ENCODE measurements at places on chromosomes 3 and 15.

- DNase-seq = no peak
- H3K36me3 ChIP-seq = no peaks in the 10 kb centered on the region
- no peaks in the 10 kb centered on the region for H3K4me1 ChIP-seq
- H3K4me3 ChIP-seq = no peak overlapping the region
- H3K27ac ChIP-seq = no peak overlapping the region
Observed at GRCh38 chr3:60609446-60609845, 641.8 kb downstream of the FHIT start.

DNA sequence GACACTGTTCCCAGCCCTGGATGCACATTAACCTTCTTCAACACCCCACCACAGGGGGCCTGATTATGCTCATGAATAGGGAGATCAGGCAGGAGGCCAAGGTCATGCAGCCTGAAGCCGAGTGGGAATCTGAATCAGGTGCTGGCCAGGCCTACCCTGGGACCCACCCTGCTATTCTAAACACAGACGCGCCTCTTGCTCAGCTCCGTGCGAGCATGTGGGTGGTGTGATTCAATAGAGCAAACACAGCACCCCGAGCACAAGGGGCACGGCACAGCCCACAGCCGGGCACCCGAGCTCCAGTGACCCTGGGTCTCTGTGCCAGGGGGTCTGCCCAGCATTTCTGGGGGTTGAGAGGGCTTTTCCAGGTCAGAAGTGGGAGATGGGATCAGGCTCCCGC is 24.6 kb upstream of the GRIP2 start:
- peaks cover 27% of the 10 kb centered on the region for H3K27me3 ChIP-seq
- no peak for DNase-seq
- H3K27ac ChIP-seq = no peak overlapping the region
- no peak overlapping the region for H3K4me3 ChIP-seq

GRCh38 chr15:94083467-94084052 is 147.8 kb upstream of the MCTP2 start:
- H3K4me1 ChIP-seq = peaks cover 11% of the 10 kb centered on the region
- H3K36me3 ChIP-seq = no peaks in the 10 kb centered on the region
- no peak overlapping the region for H3K27ac ChIP-seq

DNA sequence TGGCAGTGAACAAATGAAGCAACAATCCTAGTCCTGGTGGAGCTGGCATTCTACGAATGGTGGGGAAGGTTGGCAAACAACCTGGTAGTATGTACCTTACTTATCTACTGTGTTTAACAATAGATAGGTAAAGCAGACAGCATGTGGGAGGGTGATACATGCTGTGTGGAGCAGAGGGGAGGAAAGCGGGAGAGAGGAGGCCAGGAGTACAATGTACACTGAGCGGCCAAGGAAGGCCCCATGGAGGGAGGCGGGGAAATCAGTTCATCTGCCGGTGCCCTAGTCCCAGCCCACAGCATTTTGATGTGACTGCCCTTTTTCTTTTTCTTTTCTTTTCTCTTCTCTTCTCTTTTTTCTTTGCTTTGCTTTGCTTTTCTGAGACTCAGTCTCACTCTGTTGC is 5.3 kb upstream of the RHCG start:
- H3K4me1 ChIP-seq = peaks cover 5% of the 10 kb centered on the region
- DNase-seq = no peak
- no peak overlapping the region for H3K27ac ChIP-seq
- H3K27me3 ChIP-seq = peaks cover 39% of the 10 kb centered on the region
- H3K4me3 ChIP-seq = no peak overlapping the region

DNA sequence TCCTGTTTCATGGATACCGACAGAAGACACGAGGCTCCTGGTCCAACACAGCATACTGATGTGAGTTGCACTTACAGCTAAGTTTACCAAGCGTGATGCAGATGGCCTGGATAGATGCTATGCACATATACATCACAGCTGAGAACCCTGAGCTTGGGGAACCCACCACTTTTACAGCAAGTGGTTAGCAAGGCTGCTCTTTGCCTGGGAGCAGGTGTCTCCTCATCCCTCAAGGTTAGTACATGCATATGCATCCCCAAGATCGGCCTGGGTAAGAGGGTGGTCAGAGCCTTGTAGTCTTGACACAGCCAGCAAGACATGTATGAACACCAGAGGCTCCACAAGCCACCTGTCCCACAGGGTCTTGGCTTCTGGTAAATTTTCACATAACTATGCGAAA is 28.3 kb downstream of the LRRC2 start:
- peaks cover 61% of the 10 kb centered on the region for H3K4me1 ChIP-seq
- DNase-seq = peak; percentile 39
- peaks cover 8% of the 10 kb centered on the region for H3K36me3 ChIP-seq
- H3K27me3 ChIP-seq = peaks cover 22% of the 10 kb centered on the region
- H3K27ac ChIP-seq = peak overlapping the region; percentile 92

DNA sequence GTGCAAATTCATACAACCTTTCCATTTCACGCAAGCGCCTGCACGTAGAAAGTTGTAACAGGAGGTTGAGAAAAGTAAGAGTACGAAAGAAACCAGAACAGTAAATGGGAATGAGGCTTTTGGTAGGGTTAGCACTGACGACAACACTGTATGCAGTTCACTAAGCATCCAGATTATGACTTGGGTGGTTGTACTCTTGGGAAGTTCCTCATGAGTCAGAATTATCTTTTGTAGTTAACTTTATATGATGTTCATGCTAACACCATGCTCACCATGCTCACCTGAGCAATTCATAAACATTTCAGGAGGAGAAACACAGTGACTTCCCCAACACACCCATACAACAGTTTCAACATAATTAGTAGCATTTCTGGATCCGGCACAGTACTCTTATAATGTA is 3.0 kb upstream of the LPP start:
- peaks cover 4% of the 10 kb centered on the region for H3K36me3 ChIP-seq
- DNase-seq = no peak
- H3K4me1 ChIP-seq = peaks cover 28% of the 10 kb centered on the region
- H3K4me3 ChIP-seq = no peak overlapping the region
